ENCODE measurements at places on chromosomes 2 and 18.
A peak's percentile ranks its signal among the peaks of the same experiment; 100 is the strongest.

- DNase-seq = no peak
These were observed 777.0 kb downstream of the CPS1 start for GRCh38 chr2:211333377-211333776.

GRCh38 chr2:37874470-37874869 is 50.6 kb upstream of the RMDN2 start:
- DNase-seq = no peak

GRCh38 chr2:133039531-133039930 is 369.5 kb upstream of the LYPD1 start:
- DNase-seq = no peak

DNA sequence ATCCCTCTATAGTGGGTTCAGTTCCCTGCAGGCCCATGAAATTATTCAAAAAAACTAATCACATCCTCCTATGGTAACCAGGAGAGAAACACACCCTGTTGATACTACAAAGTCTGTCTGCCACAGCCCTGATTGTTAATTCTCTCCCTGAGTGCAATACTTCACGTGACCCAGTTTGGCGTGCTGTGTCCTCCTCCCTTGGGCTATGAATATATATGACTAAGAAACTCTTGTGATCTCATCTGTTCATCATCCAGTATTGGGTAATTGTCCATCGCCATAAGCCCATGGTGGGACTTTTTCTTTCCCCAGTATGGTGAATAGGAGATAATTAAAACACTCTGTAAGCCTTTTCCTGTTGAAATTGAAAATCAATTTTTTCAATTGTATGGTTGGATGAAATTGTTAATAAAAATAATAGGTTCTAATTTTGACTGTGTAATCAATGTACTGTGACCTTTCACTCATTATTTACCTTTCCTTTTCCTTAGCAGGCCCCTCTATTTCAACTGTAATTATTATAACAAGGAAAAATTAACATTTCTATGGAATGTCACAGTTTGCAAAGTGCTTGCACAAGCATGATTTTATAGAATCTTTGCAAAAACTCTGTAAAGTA is 1822.6 kb downstream of the SUCLG1 start:
- DNase-seq = no peak

- DNase-seq = no peak
These were observed 194.0 kb upstream of the RBMS1 start for GRCh38 chr2:160687629-160688028.

- no peak for DNase-seq
These were observed 497.4 kb downstream of the CMPK2 start for GRCh38 chr2:6368281-6368680.

- no peak for DNase-seq
These were observed 186.4 kb downstream of the TNS1 start for GRCh38 chr2:217816396-217816869.

DNA sequence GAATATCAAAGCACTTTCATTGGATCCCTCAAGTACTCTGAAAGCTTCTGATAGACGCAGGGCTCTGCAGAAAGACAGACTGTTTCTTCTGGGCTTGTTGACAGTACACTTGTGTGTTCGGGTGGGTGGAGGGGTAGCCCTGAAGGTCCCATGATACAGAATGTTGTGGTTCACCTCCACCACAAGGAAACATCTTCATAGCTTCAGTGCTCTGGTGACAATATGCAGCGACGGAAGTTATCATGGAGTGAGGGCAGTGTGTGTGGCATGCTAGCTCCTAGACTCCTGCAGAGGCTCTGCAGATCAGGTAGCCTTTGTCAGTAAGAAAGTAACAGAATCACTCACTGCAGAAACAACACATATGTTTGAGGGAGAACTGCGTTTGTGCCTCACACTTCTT is 90.7 kb downstream of the MEIS1 start:
- no peak for DNase-seq

- no peak for DNase-seq
These were observed 237.0 kb upstream of the FOSL2 start for GRCh38 chr2:28155627-28156026.

DNA sequence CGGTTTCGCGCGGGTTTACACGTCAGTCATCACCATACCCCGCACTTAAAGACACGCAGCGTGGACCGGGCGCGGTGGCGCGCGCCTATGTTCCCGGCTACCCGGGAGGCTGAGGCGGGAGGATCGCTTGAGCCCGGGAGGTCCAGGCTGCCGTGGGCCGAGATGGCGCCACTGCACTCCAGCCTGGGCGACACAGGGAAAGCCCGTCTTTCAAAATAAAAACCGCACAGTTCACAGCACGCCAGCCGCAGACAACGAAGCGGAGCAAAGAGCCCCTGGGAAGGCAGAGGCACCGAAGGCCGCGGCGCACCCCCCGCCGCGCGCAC is 328 bp downstream of the DTYMK start:
- peak; percentile 40 for DNase-seq

- no peak for DNase-seq
These were observed 66.9 kb downstream of the CDH20 start for GRCh38 chr18:61400016-61400635.

DNA sequence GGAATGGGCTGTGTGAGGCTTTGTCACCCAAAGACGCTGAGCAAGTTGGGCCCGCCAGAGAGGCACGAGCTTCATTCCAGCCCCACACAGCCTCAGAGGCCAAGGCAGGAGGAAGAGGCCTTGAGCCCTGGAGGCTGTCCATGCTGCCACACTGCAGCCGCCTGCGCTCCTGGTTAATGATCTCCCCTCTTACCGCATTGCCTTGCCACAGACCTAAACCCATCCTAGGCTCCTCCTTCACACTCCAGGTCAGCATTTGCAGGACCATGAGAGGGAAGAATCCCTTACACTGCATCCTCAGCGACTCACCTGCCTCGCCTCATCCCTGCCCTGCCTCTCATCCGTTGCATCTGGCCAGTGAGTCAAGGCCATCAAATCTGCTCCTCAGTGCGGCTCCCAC is 24.6 kb downstream of the KIF3C start:
- no peak for DNase-seq

DNA sequence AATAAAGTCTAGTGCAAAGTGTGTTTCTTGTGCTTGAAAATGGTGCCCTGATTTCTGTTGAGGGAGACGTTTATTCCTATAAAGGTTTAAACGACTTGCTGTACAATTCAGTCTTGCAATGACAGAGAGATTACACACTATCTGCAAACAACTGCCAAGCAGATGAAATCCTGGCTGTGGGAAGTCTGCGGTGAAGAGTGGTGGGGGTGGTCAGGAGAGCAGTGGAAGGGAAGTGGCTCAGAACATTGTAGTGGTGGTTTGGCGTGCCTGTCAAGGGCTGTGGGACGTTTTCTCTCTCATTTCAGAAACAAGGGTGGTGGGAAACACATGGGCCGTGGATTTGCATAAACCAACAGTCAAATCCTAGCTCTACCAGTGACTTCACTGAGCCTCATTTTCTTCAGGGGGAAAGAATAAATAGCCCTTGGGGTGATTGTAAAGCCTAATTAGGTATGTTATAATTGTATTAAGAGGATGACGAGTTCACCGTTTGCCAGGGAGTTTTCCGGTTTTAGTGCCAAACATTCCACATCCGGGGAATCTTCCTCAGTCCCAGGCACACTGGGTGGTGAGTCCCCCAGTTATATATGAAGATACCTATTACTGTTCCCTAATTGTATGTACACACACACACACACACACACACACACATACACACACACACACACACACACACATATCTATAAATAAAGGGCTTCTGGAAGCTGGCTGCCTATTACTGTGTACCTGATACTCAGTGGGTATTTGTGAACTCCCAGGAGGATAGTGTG is 115.0 kb downstream of the SPTBN1 start:
- peak; percentile 86 for DNase-seq

- DNase-seq = no peak
These were observed 667.0 kb downstream of the TSN start for GRCh38 chr2:122422384-122422991.

DNA sequence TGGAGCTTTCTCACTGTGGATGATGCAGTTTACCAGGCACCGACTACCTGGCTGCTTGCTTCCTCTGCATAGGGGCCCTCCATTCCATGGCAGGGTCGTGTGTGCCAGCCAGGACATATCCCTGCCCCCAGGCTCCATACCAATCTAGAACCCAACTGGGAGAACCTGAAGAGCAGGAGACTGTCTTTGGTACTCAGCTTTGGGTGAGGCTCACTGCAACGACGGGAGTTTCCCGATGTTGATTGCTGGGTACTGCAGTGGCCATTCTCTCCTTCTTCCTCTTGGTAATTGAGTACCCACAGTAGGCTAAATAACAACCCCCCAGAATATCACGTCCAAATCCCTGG is 133.3 kb upstream of the SERTAD2 start:
- no peak for DNase-seq

- DNase-seq = peak; percentile 61
These were observed 55.3 kb upstream of the LAPTM4A start for GRCh38 chr2:20106746-20107145.

DNA sequence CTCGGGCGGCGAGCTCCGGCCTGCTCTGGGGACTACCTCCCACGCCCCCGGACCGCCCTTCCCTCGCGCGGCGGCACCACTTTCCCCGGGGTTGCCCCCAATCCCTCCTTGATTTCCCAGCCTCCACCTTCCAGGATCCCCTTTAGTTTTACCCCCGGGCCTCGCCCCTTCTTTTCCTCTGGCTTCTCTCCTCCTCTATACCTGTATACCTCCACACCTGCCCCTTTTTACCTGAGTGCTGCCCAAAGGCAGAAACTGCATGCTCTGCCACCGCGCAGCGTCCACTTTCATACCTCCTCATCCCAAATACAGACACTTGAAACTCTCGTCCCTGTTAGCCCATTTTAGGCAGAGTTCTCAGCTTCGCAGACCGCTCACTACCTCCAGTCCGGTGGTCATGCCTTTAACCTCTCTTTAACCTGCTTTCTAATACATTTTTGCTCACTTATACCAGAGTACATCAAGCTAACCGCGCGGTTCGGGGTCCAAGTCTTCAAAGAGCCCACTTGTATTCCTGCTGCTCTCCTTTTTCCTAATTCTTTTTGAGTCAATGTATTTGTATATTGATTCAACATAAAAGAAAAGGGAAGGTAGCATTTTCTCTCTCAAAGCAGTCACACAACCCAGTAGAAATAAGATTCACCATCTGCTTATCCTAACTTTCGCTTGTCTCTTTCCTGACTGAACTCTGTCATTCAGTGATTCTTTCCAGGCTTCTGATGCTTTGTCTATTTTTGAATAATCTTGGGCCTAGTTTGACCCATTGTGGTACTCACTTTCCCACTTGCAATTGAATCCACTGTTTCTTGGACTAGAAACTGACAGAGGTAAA is 901 bp downstream of the SPOPL start:
- no peak for DNase-seq

DNA sequence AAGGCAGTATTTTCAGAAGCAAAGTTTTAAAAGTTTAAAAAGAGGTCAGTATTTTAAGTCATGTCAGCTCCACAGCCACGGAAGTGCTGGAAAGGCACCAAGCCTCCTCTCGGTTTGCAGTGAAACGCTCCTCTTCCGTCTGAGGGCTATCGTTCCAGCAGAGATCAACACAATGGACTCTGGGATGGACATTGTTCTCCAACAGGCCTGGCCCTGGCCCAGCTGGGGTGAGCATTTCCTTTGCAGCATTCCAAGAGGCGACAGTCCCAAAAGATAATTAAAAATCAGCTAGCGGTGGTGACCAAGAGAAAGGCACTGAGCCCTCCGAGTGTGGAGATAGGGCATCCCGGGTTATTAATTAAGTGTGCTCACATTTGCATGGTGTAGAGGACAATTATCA is 95.9 kb upstream of the LCLAT1 start:
- DNase-seq = no peak

- DNase-seq = no peak
These were observed 23.7 kb upstream of the ACKR3 start for GRCh38 chr2:236545814-236546480.

DNA sequence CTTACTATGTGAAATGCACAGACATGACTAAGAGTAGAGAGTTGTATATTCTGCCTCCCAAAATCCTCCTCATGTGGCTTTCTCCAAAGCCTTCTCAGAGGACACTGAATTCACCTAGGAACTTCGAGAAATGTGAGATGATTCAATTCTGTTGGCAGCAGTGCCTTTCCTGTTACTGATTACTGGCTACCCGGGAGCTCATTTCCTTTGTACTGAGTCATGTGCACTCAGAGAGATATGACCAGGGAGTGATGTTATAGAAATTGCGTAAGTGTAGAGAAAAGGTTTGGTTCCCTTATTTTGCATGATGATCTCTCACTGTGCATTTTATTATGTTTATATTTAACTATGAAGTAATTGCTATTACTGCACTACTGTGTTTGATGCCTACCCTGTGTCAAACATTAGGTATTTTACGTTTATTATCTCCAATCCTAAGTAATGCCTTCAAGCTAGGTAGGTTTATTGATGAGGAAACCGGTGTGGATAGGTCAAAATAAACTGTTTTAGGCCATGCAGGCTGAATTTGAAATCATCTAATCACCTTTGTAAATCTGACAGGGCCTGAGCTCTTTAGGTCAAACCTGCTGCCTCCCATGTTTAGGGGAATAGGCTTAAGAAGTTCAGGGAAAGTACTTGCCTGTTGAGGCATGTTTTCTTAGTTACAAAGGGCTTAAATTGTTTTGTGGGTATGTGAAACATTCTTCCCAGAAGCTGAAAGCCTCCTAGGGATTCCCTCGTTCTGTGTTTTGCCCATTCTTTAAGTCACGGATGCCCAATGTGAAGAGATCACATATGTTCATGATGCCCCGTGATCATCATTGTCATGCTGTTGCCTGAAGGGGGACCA is 86.8 kb downstream of the FMNL2 start:
- DNase-seq = no peak

- DNase-seq = no peak
These were observed 414.4 kb upstream of the ETAA1 start for GRCh38 chr2:66982766-66983165.

DNA sequence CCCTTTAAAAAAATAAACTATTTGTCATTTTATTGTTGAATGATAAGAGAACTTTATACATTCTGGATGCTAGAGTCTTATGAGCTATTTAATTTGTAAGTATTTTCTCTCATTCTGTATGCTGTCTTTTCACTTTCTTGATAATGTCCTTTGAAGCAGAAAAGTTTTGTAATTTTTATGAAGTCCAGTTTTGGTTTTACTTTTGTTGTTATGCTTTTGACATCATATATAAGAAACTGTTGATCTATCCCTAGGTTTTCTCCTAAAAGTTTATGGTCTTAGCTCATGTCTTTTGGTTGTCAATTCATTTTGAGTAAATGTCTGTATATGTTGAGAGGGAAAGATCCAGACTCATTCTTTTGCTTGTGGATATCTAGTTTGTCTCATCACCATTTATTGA is 52.5 kb downstream of the TMEM247 start:
- DNase-seq = no peak

- no peak for DNase-seq
These were observed 50.9 kb upstream of the PLB1 start for GRCh38 chr2:28444956-28445355.

GRCh38 chr18:59718108-59718463 is 20.9 kb upstream of the CCBE1 start:
- no peak for DNase-seq

DNA sequence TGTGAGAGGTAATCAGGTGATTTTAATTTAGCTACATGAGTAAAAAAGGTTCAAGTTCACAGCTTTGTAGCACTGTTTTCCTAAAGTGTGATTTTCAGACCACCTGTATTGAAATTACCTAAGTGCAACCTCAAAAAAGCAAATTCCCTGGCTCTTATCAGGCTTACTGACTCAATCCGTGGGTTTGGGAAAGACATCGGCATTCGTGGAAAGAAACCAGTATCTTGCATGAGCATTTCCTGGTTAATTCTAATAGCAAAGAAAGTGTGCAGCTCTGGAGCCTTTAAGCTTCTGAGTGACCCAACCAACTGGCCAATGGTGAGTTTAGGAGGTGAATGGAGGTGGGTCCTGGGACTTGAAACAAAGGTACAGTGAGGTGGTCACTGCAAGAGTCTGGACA is 300.9 kb downstream of the NBAS start:
- DNase-seq = no peak

- no peak for DNase-seq
These were observed 9.2 kb upstream of the LRPPRC start for GRCh38 chr2:44004735-44005602.
